RCC 7860 (cell line): ENCODE measurements at places on chromosomes 7 and 10.

DNA sequence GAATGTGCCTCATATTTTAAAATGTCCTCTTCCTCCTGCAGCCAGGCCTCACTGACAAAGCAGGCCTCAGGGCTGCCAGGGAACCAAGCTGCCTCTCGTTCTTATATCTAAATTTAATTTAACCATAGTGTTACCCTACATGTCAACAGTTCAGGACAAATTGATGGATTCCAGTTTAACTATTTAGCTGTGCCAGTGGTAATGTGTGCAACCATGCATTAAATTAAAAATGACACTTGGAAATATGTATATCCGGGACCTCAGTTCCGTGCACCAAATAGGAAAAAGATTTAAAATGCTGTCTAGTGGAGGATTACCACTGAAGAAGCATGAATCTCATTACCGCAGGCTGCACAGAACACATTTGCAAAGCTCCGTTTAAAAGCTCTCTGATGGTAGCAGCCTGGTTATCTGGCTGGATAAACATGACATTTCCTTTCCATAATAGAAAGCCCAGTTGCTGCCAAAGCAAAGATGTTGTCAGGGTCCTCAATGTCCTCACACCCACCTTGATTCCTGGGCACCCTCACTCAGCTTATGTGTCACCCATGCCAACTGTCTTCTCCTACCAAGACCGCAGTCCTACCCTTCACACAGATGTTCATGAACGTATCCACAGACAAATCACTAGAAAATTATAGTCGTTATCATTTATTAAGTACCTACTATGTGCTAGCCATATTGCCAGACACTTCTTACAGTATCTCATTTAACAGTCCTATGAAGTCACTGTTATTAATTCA, 73.3 kb upstream of the FRMD4A start:
- no peak for DNase-seq

DNA sequence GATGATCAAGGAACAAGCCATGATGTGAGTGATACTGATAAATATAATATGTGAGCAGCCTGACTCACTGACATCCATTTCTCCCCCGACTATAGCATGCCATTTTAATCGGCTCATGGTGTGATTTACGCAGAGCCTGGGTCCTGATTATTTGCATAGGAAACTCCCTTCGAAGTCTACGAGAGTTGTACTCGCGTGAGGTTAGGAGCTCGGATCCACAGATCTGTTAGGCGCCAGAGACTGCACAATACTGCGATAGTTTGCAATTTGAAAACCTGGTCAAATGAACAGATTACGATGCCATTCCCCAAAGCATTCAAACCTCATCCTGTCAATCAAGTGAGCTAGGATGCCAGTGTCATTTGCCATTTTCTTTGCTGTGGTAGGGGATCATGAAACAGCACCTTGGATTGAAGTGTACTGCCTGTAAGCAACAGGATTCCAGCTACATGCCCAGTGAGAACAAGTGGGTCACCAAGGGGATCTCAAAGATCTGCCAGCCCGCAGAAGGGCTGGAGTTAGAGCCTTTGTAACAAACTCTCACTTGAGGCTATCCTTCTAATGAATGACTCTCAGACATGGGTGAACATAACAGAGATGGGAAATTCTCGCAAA, 158.3 kb downstream of the FRMD4A start:
- DNase-seq: no peak

DNA sequence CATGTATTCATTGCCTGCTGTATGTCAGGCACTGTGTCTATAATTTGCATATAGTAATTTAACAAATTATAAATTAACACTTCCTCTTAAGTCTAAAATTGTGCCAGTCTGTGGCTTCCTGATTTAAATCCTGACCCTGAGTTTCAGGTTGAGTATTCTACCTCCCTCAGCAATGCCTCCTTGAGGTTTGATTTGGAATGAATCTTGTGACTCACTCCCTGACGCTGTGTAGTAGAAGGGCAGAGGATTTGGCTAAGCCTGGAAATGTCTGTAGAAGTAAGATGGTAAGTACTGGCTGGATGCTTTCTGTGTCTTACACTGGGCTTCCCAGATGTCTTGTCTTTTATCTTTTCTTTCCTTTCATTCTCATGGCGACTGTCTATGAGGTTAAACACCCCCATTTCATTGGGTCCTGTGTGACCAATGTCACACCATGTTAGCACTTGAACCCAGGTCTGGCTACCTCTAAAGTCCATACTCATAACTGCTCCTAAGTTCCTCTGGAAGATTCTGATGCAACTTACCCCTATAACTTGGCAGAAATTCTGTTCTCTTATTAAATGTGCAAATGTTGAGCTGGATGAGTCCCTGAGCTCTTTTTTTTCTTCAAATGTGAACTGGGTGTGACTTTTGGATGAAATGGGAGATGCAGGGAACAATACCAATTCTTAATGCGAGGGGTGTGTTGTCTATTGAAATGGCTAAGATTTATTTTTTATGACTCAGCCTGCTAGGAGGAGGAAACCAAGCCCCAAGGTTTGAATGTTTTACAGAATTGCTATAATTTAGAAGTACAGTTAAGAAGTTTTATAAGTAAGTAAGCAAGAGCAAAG, 48.5 kb downstream of the PLCE1 start:
- DNase-seq: peak; percentile 78

DNA sequence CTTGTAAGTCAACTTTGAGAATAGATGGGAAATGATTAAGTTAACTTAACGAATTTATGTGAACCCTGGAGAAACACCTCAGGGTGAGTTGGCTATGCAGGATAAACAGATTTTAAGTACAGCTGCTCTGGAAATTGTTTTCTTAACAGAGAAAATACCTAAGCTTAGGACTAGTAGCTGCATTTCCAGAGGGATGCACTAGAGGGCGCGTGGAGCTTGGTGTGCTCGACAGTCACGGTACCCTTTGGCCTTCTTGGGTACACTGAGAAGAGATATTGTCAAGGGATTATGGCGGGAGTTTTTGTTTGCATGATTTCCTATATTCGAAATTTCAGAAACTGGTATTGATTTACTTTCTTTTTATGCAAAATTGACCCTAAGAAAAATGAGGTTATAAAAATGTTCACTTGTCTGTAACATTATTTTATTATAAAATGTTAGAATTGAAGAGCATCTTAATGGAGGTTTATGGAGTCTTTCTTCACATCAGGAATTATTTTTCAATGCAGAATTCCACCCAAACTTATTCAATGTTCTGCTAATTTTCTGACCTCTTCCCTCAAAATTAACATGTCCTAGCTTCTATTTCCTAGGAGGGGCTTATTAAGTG, 58.4 kb upstream of the MYO3A start:
- DNase-seq: peak; percentile 46

- no peak for DNase-seq
Observed at GRCh38 chr10:24205821-24206220, 3.1 kb upstream of the KIAA1217 start.

- DNase-seq: no peak
Observed at GRCh38 chr10:103882285-103883007, 27.1 kb upstream of the SH3PXD2A start.

DNA sequence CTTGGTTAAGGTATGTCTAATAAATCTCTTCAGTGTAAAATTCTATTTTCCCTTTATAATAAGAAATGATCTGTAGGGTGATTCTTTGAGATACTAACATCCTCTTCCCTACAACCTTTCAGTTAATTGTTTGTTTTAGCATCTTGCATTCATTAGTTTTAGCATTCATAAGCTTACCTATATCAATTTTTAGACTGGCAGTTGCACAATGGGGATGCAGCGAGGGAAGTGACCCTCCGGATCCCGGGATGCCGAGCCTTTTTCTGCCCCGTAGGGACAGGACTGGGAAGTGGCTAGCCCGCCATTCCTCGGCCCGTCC, 508 bp upstream of the KIF20B start:
- no peak for DNase-seq

- no peak for DNase-seq
Observed at GRCh38 chr7:64640504-64640903, 25.4 kb upstream of the ZNF107 start.

DNA sequence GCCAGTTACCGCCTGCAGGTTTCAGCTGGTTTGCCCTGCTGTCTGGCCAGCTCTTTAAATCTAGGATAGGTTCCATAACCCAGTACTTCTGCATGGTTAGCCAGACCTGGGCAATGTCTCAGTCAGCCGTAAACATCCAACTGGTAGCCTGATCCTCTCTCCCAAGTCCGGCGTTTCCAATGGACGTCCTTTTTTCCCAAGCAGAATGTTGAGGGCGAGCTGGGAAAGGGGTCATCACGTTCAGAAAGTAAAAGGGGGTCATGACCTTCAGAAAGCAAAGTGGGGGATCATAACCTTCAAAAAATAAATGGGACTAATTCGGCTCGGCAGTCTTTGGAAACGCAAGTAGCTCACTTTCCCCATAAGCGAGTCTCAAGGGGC, 430 bp downstream of the PON3 start:
- DNase-seq: no peak

GRCh38 chr10:133132473-133133291, 27.3 kb upstream of the KNDC1 start:
- no peak for DNase-seq

GRCh38 chr10:58734116-58734515, 221.4 kb downstream of the BICC1 start:
- no peak for DNase-seq

GRCh38 chr10:8006274-8006999, 48.1 kb upstream of the GATA3 start:
- DNase-seq: no peak

GRCh38 chr10:75062506-75063299, 48.8 kb upstream of the SAMD8 start:
- no peak for DNase-seq

DNA sequence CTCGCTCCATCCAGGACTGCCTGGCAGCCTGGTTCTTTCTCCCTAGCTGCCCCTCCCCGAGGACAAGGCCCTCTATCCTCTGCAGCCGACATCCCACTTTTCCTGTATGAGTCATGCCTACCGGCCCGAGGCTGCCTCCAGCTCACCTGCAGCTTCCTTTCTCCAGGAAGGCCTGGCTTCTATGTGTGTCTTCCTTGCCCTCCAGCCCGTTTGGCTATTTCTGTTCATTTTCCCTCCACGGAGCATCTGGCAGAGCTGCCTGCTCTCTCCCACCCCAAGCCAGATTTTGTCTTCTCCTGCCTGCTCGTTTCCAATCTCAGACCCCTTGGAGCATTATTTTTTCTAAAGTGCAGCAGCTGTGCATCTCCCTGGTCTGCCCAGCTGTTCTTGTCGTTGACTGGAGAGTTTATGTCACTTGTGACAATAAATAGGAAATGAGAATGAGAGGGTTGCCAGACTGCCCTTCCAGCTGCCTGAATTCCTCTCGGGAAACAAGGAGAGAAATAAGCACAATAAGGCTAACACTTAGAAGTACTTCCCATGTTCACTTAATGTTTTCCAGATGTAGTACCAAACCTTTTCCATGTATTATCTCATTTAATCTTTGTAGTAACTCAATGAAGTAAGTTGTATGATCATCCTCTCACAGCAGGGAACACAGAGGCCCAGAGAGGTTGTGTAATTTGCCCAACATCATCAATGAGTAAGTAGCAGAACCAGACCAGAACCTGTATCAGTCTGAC, 19.7 kb downstream of the UBTD1 start:
- DNase-seq: no peak

DNA sequence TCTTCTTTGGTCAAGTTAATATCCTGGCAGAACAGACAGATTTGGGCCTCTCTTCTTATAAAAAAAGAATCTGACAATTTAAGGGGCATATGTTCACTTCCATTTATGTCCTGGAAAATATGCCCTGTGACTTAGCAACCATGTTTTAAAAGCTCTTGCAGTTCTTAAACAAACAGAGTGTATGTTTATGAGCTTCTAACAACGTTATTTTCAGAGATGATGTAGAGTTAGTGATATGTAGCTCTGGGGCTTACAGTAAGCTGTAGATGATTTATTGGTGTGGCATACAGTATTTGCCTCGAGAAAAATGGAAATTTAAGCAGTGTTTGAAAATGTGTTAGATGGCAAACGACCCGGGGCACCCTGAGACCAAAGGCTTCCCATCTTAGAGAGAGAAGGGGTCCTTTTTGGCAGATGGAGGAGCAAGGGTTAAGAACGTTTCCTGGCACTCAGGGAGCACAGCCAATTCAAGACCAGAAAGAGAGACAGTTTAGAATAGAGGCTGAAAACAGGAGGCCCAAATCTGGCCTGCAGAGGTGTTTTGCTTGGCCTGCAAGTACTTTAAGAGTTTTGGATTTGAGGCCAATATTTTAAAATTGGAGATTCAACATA, 397.5 kb downstream of the KCNMA1 start:
- no peak for DNase-seq

DNA sequence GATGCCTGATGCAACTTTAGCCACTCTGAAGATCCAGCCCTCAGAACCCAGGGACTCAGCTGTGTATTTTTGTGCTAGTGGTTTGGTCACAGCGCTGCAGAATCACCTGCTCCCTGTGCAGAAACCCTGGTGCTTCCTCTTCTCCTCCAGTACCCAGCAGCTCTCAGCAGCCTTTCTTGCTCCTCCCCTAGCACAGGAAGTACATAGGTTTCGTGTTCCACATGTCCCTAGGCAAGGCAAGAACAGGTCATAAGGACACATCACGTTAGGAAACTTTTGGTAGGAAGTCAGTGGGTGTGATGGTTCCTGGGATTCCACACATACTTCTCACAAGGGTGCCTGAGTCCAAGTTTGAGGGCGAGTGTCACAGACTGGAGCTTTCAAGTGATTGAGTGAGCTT, 167.9 kb upstream of the PRSS1 start:
- no peak for DNase-seq

DNA sequence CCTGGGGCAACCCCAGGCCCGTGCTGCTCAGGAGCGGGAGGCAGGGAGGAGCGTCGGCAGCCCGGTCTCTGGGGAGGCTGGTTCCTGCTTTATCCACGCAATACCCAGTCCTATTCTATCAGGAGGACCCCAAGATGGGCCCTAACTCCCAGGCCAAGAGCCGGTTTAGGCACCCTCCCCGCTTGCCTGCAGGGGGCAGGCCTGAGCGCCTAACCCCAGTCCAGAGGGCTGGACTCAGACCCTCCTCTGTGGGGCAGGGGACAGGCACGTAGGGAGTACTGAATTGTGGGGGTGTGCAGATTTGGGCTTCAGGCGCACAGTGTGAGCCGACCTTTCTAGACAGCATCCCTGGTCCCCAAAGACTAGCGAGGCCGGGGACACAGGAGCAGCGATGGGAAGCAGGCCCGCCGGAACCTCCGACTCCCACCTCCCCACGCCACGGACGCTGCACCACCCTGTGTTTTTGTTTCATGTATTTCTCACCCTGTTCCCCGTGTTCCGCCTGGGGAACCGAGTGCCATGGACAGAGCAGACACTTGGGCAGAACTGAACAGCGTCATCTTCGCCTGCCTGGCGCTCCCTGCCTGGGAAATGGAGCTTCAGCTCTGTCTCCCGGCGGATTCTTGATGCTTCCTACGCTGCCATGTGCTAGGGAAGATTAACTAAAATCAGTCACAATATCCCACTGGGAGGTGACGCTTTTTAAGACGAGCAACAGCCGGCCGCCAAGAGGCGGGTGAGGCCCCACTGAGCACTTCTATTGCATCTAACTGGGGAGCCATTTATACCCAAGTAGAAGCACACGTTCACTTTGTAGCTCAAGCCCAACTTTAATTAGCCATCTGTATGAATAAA, 5.3 kb downstream of the NUDT1 start:
- no peak for DNase-seq
